ENCODE measurements at places on chromosomes 1 and 21. TPM values are rescaled to one million over a fixed set of nuclear protein-coding genes. Genes with fewer than 3 reads are reported as not detected.

- no peak for DNase-seq
These were observed 166.6 kb downstream of the CYYR1 start for GRCh38 chr21:26406526-26406925.

GRCh38 chr1:3433076-3433475 is 21.4 kb upstream of the ARHGEF16 start:
- no peak for DNase-seq

DNA sequence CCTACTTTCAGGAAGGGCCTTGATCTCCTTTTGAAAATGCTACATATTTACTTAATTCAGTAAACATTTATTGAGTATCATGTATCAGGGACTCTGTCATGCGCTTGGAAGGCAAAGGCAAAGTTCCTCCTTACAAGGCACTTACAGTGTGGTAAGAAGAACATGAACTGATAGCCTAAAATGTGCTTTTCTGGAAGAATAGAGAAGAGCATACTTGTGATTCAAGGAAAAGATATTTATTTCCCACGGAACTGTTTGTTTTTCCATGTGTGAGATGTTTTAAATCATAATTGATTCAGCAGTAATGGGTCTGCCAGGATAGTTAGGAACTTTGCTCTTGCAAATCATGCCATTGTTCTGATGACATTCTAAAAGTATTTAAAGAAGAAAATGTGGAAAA is 110.1 kb upstream of the ZNHIT6 start:
- no peak for DNase-seq

Gene KRTAP19-3
- not detected for total RNA-seq

Gene LRRC42
- 23.2 TPM for total RNA-seq

Gene VSIG8
- total RNA-seq = not detected

All from colonic mucosa (tissue), 4 donors.